ENCODE measurements at places on chromosomes 12 and 14. TPM values are rescaled to one million over a fixed set of nuclear protein-coding genes. Genes with fewer than 3 reads are reported as not detected.

GUCY2C gene
- total RNA-seq = 0.13 TPM

LIN7A gene
- total RNA-seq = not detected

NPAS3 gene
- total RNA-seq = 0.23 TPM

PTGDR gene
- not detected for total RNA-seq

SLCO1C1 gene
- not detected for total RNA-seq

NUDT14 gene
- total RNA-seq = 75.3 TPM

GPR135 gene
- total RNA-seq = 3.1 TPM

PSME2 gene
- total RNA-seq = 188 TPM

GRCh38 chr14:48274826-48275225, 599.4 kb upstream of the MDGA2 start:
- DNase-seq = no peak

DNA sequence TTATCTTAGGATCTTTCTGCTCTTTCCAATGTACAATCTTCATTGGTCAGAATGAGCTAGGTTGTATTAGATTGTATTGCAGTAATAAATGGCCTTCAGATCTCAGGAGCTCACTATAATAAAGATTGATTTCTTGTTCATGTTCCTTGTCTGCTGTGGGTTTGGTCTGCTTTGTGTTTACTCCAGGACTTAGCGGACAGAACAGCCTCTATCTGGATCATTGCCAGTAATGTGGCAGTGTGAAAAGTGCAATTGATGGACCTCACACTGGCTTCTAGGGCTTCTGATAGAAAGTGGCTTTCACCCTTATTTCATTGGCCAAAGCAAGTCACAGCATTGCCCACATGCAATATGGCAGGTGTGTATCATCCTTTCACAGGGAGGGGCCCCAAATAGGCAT, 81.2 kb downstream of the BTG1 start:
- no peak for DNase-seq

DNA sequence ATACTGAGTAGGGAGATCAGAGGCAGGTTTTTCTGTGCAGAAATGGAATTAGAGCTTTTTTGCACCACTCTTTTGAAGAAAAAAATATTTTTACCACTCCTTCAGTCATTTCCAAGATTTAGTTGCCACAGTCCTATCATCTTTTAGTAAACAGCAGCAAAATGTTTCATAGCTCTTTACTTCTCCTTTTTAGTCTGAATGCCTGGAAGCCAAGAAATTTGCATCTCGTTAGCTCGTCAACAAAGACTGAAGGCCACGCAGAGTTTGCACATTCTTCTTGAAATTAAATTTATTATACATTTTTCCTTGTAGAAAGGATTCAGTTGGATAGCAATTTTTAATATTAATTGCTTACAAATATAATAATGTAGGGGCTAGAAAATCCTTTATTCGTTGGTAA, 544.5 kb upstream of the ATP2B1 start:
- DNase-seq = no peak

DNA sequence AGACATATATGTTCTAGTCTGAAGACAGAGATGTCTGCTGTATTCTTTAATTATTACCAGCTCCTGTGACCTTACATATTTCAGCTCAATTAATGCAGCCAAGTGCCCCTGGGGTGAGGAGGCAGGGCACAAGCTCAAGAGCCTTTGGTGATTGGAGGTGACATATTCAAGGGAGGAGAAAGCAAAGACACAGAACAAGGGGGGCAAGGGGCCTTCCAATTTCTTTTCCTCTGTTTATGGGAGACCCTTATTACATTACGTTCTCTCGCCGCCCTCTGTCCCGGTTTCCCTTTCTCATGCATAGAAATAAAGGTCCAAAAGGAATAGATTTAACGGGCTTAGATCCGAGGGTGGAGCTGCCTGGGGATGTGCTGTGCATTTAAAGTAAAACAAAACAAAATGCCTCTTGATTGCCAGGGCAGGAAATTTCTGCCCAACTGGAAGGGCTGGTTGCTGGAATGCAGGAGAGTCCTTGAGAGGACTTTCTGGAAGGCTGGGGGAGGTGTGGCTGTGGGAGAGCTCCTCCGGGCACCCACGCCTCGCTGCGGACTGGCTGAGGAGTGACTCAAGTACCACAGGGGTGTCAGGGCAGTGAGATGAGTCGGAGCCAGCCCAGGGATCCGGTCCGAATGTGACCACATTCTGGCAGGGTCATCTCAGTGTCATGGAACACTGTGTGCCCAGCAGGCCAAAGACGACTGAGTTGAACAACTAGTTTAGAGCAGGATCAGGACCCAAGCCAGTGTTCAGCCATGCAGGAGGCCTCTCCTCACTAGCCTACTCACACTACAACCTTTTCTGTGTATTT, 32.1 kb upstream of the GSG1 start:
- no peak for DNase-seq

Data from Panc1 (cell line).